COLO829 (cell line): ENCODE measurements at places on chromosomes 12 and 14.
A peak's percentile ranks its signal among the peaks of the same experiment; 100 is the strongest.

- DNase-seq = no peak
Observed at GRCh38 chr14:100323942-100324307, 786 bp downstream of the SLC25A47 start.

GRCh38 chr12:1732914-1733313, 42.0 kb downstream of the ADIPOR2 start:
- peak; percentile 12 for DNase-seq

GRCh38 chr12:120886199-120887018, 17.7 kb downstream of the SPPL3 start:
- DNase-seq = no peak

GRCh38 chr12:45731190-45731775, 1.8 kb downstream of the ARID2 start:
- DNase-seq = no peak

GRCh38 chr12:52244615-52244994, 11.6 kb downstream of the KRT7 start:
- no peak for DNase-seq

DNA sequence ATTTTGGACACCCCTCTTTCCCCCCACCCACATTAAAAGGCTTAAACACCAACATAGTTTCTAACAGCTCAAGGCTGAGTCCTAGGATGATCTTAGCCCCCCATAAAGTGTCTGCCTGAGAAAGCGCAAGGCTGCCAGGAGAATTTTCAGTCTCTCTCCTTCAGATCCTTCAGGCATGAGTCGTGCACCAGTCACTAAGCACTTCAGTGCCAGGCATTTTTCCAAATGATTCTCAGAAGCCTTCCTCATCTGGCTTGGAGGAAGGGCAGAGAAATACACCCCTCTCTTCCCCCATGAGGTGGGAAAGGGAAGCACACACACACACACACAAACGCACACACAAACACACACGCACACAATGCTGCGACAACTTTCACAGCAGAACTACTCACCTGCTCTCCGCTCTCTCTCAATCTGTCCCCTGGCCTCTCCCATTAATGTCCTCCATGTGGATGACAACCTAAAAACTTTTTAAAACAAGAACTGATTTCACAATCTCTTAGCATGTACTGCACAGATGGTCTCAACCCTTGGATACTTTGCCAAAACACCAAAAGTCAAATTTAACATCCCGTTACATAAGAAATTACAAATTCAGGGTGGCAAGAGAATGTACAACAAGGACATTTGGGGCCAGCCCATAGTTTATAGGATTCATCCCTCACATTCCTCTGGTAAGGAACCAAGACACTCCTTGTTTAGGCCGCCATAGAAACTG, 49.8 kb downstream of the CKAP4 start:
- no peak for DNase-seq

GRCh38 chr12:64835901-64836300, 11.5 kb downstream of the TBC1D30 start:
- no peak for DNase-seq

- DNase-seq = no peak
Observed at GRCh38 chr14:20512177-20512905, 7.0 kb downstream of the RNASE10 start.

DNA sequence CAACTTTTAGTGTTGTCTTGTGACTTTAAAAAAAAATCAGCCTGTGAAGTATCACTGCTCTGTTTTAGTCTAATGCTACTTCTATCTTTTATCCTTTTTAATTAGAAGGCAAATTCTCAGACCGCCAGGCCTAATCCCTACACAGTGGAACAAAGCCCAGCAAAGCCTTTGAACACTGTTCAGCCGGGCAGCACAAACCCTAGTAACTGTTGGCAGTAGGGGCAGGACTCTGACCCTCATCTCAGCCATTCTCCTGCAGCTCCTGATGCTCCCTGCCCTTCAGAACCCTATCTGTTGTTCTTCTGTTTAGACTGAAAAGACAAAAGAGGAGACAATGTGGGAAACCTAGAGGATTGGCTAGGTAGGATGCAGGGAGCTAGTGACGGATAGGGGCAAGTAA, 78.0 kb upstream of the OTX2 start:
- no peak for DNase-seq

DNA sequence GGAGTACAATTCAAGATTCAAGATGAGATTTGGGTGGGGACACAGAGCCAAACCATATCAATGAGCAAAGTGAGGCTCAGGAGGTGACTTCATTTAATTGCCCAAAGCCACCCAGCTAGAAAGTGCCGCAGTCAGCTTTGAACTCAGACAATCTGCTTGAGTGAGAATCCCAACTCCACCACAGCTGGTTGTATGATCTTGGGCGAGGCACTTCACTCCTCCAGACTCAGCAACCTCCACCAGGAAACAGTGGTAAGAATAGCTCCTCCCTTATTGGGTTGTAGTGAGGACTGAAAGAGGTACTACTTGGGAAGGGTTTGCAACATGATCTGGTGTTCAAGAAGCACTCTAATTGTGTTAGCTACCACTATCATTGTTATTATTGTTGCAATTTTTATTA, 129.2 kb upstream of the RFLNA start:
- DNase-seq = no peak

DNA sequence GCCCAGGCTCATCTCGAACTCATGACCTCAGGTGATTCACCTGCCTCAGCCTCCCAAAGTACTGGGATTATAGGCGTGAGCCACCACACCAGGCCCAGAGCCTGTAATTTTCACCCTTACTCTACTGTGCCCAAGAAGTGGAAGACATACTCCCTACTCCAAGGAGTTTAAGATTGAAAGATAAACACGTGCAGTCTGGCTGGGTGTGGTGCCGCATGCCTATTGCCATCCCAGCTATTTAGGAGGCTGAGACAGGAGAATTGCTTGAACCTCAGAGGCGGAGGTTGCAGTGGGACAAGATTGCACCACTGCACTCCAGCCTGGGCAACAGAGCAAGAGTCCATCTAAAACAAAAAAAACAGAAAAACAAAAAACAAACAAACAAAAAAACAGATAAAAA, 90.0 kb downstream of the NINJ2 start:
- DNase-seq = no peak

- no peak for DNase-seq
Observed at GRCh38 chr12:54350743-54351142, 13.5 kb downstream of the GPR84 start.

DNA sequence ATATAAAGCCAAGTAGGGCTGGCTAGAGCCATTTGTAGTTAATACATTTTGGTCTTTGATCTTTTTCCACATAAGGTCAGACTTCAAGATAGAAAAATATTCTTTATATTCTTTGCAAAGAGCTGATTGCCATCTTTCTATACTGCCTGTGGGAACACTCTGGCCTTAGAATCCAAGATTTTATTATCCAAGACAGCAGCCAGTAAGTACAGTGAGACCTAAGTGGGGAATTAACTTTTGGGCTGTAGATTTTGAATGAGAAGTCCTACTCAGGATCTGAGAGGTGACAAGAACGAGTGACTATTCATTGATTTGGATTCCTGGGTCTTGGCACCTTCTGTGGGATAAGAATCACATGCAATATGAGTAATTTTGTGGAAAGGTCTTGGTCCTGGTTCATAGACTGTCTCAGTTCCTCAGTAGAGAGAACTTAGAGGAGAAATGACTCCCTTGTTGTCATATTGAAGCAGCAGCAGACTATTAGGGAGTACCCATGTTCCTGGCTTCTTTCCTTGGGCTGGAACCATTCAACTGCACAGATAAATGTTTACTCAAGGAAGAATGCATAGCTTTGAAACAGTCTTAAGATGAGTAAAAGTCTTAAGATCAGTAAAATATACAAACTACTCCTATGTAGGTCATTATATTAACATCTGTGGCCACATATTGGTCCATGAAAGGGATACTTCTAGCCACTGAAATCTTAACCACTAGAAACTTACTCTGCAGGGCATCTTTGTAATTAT, 353.8 kb downstream of the RAD51B start:
- no peak for DNase-seq

- no peak for DNase-seq
Observed at GRCh38 chr14:70498191-70498590, 36.6 kb downstream of the ADAM20 start.

DNA sequence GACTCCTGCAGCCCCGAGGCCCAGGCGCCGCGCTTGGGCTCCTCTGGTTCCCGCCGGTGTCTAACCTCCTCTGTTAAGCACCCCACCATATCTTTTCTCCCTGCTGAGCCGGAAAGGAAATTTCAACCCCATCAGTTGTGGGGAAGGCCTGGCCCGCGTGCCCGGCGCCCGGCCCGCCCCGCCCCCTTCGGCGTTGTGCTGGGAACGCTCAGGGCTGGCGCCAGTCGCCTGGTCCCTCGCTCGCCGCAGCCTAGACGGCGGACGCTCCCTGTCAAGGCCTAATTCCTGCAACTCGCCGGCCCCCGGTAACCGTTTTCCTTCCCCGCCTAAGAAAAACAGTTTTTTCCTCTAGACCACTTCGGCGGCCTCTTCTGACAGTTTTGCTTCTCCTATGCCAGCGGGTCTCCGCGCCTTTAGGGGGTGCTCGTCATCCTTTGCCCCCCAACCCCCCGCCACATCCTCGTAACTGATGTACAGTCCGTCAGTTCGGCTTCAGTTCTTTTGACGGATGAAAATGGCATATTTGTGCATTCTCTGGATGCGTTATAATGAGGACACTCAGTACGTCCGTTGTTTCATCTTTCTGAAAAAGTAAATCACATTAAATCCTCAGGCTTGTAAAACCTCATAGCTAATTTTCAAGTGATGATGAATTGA, 506 bp upstream of the NAP1L1 start:
- no peak for DNase-seq
